ENCODE measurements at places on chromosomes 4 and X.

- no peak for DNase-seq
Observed at GRCh38 chr4:26568446-26568994, 15.4 kb upstream of the TBC1D19 start.

DNA sequence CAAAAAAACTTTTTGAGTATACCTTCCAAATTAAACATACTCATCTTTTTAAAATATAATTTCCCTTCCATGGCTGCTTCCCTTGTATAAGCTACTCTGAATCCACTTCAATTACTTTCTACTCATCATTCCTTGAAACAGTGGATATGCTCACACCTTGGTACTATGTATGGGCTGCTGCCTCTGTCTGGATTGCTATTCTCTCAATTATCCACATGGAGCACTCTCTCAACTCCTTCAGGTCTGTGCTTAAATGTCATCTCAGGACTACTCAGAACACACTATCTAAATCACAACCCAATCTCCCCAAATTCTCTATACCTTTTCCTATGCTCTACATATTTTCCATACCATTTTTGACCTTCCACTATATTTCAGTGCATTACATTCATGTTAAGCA lies 898.9 kb upstream of the EPHA5 start:
- no peak for DNase-seq

DNA sequence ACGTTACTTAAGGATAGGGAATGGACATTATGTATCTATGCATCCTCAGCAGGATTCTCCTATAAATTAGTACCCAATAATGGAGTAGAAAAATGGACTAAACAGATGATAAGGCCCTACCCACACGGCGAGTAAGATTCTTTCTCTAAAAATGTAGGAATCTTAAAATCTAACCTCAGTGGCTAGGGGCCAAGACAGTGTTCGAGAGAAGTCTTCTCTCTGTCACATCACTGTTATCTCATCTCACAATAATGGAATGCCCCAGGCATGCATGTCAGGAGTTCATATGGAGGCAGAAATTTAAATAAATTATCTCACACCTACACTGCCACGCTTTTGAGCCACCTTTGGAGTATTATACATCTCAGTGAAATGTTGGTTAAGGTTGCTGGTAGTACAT lies 132.9 kb downstream of the LDB2 start:
- no peak for DNase-seq

DNA sequence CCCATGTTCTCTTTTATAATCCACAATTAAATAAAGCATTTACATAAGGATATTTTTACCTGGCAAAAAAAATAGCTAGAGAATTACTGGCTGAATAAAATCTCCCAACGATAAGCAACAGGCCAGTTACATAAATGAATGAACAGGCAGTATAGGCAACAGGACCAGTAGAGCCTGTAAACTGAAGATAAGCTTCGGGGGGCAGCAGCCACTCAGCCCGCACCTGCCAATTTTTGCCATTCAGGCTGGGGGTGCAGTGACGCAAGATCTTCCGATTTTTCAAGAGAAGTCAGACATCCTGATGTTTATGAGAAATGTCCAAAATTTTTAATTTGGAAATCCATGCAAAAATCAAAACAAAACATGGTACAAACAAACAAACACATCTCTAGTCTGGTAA lies 49.0 kb upstream of the CDKN2AIP start:
- no peak for DNase-seq

- no peak for DNase-seq
Observed at GRCh38 chr4:152903658-152904057, 32.5 kb upstream of the FHDC1 start.

GRCh38 chr4:155787113-155787710 lies 28.4 kb downstream of the GUCY1B1 start:
- DNase-seq = no peak

- no peak for DNase-seq
Observed at GRCh38 chr4:154427149-154427548, 64.5 kb downstream of the DCHS2 start.

GRCh38 chr4:138866314-138866713 lies 149.3 kb upstream of the NOCT start:
- no peak for DNase-seq

DNA sequence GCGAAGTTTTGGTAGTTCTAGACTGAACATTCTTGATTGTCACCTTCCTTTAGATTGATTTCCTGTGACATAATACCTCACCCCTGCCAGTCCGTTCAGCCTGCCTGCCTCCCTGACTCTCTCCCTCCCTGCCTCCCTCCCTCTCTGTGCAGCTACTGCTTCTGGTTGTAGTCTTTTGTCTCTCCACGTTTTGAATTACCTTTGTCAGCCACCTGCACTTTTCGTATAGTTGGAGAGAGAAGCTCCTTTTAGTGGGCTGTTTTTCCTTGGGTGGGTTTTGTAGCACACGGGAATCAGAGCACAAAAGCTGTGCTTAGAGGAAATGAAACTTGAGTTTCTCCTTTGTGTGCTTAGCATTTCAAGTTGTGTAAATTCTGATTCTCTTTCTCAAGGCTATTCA lies 32.6 kb upstream of the MSMO1 start:
- DNase-seq = no peak

- no peak for DNase-seq
Observed at GRCh38 chr4:137156054-137156453, 376.2 kb downstream of the PCDH18 start.

DNA sequence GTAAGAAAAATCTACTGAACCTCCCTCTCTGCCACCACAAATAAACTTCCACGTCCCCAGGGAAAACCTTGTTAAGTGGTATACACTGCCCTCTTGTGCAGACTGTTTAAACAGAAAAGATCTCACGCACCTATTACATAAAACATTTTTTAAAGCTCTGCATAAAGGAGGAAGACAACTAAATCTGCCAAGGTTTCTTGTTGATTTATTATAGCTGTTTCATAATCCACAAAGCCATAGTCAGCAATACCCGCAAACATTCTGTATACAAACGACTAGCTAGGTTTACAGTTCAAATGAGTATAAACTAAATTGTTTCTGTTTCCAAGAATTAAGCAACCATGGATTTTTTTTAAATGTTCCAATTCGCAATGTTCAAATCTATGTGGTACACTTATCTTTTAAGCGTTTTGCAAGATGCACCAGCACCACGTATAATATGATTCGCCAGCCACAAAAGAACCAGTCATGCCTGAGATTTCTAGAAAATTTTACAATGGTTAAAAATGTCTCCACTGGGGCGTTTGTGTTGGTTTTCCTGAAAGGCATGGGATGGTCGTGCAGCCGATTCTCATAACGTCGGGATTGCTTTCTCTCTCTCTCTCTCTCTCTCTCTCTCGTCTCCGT lies 164.6 kb downstream of the PRKX start:
- DNase-seq = no peak

DNA sequence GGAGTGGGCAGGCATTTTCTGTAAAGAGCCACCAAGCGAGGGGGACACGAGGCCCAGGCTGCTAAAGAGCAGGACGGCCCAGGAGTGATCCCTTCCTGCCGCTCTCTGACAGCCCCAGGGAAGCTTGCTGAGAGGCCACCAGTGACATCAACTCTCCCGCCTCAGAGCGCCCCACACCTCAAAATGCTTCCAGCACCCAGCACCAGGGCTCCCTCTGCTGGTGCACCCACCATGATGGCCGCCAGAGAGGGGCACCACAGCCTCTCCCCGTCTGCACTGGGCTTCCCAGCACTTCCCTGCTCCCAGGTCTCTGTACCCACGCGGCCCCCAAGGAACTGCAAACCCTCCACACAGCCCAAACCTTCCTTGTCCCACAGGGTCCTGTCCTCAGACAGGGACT lies 40.4 kb downstream of the GAK start:
- no peak for DNase-seq

DNA sequence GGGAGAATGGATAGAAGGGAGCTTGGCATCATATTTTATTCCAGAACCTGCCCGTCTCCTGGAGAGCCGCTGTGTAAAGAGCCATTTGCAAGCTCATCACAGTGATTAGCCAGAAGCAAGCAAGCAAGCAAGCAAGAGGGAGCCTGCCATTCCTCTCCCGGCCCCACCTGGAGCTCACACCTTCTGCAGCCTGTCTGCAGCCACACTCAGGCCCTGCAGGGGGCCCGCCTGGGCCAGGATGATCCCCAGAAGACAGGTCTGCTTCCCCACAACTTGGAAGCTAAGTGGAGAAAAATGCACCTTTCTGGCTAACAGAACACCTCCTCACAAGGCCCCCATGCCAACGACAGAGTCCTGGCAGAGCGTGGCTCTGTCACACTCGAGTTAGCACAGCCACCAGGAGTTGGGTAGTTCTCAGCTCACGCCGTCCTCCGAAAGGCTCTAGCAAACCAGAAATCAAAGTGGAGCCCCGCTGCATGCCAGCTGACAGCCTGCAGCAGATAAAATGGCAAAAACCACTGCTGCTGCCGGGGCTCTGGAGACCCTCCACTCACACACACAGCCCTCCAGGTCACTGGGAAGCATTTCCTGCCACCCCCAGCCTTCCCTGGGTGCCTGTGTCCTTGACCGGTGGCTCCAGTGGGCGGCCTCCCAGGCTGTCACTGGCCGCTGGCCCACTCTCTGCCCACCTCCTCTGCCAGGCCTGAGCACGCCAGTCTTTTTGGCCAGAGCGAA lies 54.9 kb downstream of the DCTD start:
- DNase-seq = no peak

DNA sequence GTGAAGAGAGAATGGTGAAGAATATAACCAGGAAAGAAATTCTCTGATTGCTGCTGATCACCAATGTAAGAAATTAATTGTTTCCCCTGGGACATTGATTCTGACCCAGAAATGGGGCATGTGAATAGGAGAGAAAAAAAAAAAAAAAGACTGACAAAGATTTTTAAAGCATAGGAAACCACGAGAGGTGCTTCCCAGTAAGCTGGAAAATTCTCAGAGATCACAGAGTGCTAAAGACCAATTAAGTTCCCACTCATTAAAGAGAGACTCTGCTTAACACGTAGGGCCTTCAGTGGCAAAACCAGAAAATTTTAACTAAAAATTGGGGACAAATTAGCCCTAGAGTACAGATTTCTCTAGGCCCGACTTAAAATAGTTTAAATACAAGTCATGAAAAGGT lies 604.4 kb downstream of the ARAP2 start:
- no peak for DNase-seq

GRCh38 chrX:43108828-43109227 lies 330.9 kb upstream of the PPP1R2C start:
- no peak for DNase-seq

DNA sequence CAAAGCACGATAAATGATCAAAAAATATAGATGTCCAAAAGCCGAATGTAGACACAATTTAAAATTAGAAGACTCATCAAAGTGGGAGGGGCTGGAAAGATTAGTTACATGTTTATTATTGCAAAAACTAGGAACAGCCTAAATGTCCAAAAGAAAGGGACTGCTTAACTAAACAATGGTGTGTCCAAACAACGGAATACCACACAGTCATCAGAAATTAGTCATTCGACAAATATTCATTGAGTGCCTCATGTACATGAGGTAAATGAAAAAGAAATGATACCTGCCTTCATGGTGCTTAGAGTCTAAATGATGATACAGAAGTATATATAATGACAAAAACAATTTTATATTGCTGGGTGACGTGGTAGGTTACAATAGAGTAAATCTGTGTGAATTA lies 139.7 kb downstream of the MAML3 start:
- no peak for DNase-seq

- no peak for DNase-seq
Observed at GRCh38 chr4:24417206-24417605, 167.1 kb downstream of the DHX15 start.

DNA sequence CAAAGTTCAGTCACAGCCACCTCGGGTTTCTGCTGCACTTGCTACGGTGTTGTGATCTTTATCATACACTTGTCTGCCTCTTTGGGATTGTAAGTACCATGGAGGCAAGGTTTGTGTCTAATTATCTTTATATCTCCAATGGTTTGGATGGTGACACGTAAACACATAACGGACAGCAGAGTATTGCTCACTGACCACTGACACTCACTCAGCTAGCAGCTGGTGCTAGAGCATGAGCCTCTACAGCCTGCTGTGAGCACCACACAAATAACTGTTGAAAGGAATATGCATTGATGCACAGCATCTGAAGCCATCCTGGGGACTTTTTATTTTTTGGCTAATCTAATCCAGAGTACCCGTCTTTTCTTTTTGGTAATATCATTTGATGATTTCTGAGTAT lies 156.0 kb downstream of the DCLK2 start:
- DNase-seq = no peak

DNA sequence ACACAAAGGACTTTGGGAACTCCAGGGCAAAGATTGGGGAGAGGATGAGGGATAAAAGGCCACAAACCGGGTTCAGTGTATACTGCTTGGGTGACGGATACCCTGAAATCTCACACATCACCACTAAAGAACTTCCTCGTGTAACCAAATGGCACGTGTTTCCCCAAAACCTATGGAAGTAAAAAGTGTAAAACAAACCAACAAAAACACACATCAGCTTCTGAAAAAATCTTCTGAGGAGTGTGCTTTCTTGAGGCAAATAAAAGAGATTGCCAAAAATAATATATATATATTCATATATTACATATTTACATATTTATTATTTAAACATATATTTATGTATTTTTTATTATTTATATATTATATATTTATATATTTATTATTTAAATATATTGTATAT lies 3.9 kb downstream of the P2RY8 start:
- DNase-seq = no peak

- no peak for DNase-seq
Observed at GRCh38 chr4:54677416-54677815, 19.7 kb downstream of the KIT start.

GRCh38 chr4:6825403-6825802 lies 42.9 kb downstream of the KIAA0232 start:
- no peak for DNase-seq

DNA sequence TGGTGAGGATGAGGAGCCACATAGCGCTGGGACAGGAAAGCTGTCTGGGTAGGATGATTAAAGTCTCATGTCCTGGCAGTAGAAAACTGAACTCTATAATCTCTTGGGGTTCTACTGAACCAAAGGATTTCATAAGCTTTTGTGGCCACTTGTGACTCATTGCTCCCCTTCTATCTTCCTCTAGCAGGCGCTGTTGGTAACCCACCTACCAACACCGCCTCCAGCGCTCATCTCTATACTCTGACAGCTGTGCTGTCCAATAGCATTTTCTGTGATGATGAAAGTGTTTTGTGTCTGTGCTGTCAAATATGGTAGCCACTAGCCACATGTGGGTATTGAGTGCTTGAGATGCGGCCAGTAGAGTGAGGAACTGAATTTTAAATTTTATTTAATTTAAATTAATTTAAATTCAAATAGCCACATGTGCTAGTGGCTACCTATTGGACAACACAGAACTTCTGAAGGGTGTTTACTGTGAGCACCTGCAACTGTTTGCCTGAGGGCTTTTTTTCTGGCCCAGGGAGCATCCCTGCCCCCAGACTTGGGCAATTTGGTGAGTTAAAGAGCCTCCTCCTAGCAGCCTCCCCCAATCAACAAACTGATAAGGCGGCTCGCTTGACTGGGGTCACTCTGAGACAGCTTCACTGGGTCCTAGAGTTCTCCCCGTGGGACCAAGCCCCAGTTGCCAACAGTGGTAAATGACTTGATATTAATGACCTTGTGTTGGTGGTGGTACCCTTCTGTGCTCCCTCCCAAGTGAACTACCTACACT lies 169.2 kb upstream of the ATP6AP2 start:
- DNase-seq = no peak

GRCh38 chr4:15547392-15547791 lies 77.7 kb downstream of the CC2D2A start:
- DNase-seq = no peak

GRCh38 chrX:48589482-48590162 lies 7.7 kb upstream of the WDR13 start:
- no peak for DNase-seq

GRCh38 chr4:183321079-183321478 lies 1.0 kb upstream of the CLDN22 start:
- DNase-seq = no peak

GRCh38 chr4:143658336-143658735 lies 42.1 kb downstream of the FREM3 start:
- no peak for DNase-seq

- no peak for DNase-seq
Observed at GRCh38 chrX:64190136-64190740, 15.3 kb downstream of the AMER1 start.

All from activated CD4-positive, alpha-beta memory T cell treated with anti-CD3 and anti-CD28 coated beads, Interleukin-2, amount 10 ng/mL, durations not matched to agents 7 days and 5 days (primary cell).